ENCODE measurements at places on chromosomes 7 and 10. TPM values are rescaled to one million over a fixed set of nuclear protein-coding genes. Genes with fewer than 3 reads are reported as not detected.

SPOCK2 gene
- total RNA-seq = 26.9 TPM

LEP gene
- total RNA-seq = not detected

PDLIM1 gene
- 2.4 TPM for total RNA-seq

PAX4 gene
- not detected for total RNA-seq

HOXA6 gene
- not detected for total RNA-seq

ATRNL1 gene
- 909 TPM for total RNA-seq

GPRIN2 gene
- 18.8 TPM for total RNA-seq

MYPN gene
- total RNA-seq = not detected

MARVELD1 gene
- 6.1 TPM for total RNA-seq

IFIT1B gene
- total RNA-seq = 0.41 TPM

- no peak for DNase-seq
These were observed 266.1 kb downstream of the SORCS1 start for GRCh38 chr10:106898446-106898845.

GRCh38 chr7:27112955-27113949, 10.8 kb upstream of the HOXA2 start:
- DNase-seq = no peak

GRCh38 chr10:49299816-49300139, 808 bp downstream of the C10orf71 start:
- no peak for DNase-seq

DNA sequence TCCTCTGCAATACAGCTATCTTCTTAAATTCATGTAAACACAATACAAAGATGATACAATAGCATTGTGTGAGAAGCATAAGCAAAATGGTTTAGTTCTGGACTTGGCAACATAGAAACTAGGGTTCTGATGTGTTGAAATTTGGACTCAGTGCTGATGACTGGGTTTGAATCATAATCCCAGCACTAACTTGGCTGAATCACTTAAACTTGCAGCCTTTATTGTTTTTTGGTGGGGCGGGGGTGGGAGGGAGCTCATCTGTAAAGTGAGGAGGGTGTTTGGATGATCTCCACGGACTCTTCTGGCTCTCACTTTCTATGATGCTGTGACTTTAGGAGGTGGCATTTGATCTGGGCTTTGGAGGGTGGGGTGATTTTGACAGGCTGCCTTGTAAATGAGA, 158.2 kb downstream of the WNT2 start:
- no peak for DNase-seq

DNA sequence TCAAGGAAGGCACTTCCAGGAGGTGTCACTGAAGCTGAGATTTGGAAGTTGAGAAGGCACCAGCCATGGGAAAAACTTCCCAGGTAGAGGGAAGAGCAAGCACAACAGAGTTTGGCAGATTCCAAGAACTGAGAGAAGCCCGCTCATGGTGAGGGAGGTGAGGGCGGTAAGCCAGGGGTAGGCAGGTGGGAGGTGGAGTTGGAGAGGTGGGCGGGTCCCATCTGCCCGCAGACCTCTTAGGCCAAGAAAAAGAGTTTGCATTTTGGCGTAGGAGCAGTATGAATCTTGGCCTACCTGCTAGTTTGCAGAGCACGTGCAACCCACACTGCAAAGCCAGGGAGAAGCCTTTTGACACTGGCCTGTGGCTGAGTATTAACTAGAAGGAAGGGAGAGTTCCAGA, 18.8 kb downstream of the FRMPD2 start:
- DNase-seq = no peak

DNA sequence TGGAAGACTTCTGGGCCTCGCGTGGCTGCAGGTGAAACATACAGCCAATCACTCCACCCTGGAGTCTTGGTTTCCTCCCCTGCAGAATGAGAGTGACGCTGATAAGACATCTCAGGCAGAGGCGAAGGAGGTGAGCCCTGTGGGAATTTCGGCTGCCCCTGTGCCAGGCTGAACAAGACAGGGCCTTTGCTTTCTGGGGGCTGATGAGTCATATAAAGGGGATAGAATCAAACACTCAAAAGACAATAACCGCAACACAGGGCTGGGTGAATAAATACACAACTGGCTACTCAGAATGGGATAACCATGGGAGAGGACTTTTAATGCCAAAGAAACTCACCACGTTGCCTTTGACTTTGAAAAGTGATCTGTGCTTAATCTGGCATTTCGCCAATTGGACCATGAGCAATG, 143.8 kb downstream of the KCNMA1 start:
- DNase-seq = no peak

GRCh38 chr7:105911961-105912575, 35.7 kb upstream of the ATXN7L1 start:
- no peak for DNase-seq

DNA sequence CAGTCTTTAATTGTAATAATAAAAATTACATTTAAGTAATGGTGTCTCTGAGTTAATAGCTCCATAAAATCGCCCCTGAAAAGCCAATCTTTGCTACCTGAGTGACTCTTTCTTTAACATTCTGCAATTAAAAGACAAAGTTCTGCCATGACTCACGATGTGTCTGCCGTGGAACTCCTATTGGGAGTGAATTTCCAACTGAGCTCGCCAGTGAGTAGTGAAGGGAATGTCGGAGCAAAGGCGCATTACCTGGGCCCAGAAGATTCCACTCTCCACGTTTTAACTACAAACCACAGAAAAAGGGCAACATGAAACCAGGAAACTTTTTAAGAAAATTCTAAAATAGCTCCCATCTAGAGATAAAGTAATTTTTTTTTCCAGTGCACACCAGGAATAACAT, 36.9 kb upstream of the RNF32 start:
- no peak for DNase-seq

GRCh38 chr7:141122736-141123135, 48.9 kb downstream of the TMEM178B start:
- DNase-seq = no peak

GRCh38 chr10:1348773-1349050, 292.5 kb downstream of the WDR37 start:
- no peak for DNase-seq

- DNase-seq = no peak
These were observed 6.5 kb downstream of the DUSP5 start for GRCh38 chr10:110504111-110504735.

DNA sequence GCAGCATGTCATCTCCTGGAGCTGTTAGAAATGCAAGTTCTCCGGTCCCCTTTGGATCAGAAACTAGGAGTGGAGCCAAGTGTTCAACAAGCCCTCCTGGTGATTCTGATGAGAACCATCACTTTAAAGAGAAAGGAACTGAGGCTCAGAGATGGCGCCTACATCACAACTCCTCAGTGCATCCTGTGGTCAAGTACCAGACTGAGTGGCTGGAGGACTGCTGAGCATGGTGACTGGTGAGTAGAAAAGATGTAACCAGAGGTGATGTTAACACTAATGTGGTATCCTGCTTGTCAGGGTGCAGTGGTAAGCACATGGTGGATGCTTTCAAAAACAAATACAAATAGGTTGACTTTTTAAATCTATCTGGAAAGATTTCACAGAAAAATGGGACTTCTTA, 3.5 kb upstream of the OIT3 start:
- DNase-seq = no peak

DNA sequence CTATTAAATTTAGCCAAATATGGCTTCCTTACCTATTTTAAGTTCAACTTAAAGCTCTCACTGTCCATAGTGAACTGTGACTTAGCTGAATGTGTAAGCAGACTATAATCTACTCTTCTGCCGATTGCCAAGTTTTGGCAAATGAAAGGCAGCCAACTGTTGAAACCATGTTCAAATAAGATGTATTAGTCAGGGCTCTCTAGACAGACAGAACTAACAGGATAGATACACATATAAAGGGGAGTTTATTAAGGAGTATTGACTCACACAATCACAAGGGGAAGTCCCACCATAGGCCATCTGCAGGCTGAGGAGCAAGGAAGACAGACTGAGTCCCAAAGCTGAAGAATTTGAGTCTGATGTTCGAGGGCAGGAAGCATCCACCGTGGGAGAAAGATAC, 837.7 kb upstream of the AUTS2 start:
- no peak for DNase-seq

DNA sequence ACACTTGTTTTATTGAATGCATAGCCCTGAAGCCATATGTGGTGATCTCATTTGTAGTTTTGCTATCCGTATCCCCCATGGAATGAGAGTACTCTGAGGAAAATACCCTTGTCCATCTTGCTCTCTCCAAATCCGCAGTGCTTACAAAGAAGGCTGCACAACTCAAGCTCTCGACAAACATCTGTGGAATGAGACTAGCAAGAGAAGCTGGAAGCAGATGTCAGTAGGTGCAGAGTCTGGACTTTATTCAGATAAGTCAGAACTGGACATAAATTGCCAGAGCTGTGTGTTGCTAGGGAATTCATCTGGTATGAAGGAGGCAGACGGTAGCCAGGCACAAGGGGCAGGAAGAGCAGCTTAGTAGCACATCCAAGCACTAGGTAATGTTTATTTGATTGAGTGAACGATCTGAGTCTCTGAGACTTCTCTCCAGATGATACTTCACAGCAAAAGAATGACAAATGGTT, 1046.2 kb downstream of the XPNPEP1 start:
- no peak for DNase-seq

DNA sequence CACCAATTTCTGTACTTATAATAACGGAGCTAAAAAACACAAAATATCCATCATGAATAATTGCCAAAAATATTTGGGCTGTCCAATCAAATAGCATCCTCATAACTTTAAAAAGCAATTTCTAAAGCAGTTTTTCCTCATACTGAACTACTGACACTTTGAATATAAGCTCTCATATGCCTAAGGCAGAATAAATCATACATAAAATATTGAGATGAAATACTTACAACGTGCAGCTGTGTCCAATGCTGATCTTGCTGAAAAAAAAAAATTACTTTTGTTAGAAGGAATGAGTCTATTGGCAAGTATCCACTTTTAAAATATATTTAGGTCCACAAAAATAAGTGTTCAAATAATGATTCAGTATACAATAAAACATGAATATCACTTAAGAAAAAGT, 24.2 kb downstream of the FAM3C start:
- no peak for DNase-seq

GRCh38 chr7:80206763-80207162, 72.1 kb downstream of the GNAI1 start:
- DNase-seq = no peak

DNA sequence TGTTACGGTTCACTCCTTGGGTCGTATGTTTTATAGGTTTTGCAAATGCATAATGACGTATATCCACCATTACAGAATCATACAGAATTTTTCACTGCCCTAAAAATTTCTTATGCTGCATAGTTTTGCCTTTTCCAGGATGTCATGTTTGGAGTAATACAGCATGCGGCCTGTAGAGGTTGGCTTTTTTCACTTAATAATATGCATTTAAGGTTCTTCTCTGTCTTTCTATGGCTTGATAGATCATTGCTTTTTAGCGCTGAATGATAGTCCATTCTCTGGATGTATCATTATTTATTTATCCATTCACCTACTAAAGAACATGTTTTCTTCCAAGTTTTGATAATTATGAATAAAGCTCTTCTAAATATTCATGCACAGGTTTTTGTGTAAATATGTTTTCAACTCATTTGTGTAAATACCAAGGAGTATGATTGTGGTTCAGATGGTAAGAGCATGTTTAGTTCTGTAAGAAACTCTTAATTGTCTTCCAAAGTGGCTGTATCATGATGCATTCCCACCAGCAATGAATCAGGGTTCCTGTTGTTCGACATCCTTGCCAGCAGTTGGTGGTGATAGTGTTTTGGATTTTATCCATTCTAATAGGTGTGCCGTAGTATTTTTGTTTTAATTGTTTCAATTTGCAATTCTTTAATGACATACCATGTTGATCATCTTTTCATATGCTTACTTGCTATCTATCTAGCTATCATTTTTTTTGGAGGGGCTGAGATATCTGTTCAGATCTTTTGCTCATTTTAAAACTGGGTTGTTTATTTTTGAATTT, 531.2 kb upstream of the GHITM start:
- DNase-seq = no peak

Data from frontal cortex (tissue), 4 donors.